ENCODE measurements at places on chromosomes 3 and 15.

GRCh38 chr3:157610876-157611535 lies 107.8 kb upstream of the VEPH1 start:
- no peak for DNase-seq

GRCh38 chr3:5036858-5037257 lies 57.6 kb downstream of the BHLHE40 start:
- DNase-seq, result no peak

DNA sequence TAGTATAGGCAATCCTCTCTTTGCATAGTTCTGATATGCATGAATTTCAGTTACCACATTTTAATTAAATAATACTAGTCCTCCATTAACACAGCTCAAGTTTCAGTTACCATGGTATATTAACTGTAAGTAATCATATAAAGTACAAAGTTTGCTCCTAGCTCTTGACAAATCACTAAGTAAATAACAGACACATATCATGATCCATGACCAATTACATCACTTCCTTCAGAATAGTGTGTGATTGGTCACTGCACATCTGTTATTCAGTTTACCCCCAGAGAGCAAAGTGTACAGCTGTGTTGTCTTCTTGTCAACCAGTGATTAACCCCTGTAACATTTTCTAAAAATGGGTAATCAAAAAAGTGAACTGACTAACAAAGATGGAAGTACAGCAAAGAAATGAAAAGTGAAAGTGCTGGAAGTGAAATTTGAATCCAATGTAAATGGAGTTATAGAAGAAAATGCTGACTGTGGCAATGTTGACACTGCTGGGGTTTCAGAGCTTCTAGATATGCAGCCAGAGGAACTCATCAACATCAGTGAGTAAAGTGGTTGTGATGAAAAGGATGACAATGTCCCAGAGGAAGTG lies 30.2 kb upstream of the LEKR1 start:
- no peak for DNase-seq

DNA sequence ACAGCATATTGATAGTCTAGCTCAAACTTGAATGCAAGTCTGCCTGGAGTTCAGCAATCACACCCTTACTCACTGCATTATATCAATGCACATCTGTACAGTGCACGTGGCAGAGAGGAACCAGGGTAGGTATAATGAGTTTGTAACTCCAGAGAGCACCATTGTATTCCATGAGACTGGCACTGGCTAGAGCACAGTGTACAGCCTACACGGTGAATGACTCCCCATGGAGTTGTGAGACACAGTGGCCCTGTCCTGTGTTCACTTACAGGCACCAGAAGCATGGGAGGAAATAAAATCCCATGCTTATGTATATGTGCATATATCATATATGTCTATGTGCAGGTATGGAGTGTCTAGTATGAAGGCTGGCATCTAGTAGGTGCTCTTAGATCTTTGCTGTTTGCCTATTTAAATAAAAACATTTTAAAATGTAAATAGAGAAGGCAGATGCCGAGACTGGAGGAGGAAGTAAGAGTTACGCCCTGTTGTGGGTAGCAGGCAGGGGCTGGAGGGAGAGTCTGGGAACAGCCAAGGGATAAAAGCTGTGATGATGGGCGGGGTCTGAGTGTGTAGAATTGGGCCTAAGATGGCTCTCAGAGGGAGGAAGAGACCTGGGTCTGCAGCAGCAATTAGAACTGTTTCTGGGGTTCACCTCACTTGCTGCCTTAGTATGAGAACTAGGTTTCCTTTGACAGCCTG lies 360.7 kb upstream of the ICE2 start:
- DNase-seq, result no peak

DNA sequence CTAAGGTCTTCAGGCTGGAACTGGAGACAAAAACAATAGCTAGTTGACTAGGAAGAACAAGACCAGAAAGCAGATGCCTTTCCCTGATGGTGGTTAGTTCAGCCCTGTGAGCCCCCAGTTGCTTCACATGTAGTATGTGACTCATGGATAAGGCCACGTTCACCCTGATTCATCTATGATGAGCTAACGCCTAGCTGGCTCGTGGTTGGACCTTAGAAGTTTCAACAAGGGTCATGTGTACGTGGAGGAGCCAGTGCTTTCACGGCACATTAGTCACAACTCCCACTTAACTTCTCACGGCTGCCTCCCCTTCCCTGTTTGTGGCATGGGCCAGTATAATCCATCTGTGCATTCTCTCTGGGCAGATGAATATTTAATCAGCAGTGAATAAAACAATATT lies 20.6 kb downstream of the COL8A1 start:
- no peak for DNase-seq

GRCh38 chr3:67093305-67093704 lies 95.2 kb downstream of the KBTBD8 start:
- DNase-seq, result no peak

DNA sequence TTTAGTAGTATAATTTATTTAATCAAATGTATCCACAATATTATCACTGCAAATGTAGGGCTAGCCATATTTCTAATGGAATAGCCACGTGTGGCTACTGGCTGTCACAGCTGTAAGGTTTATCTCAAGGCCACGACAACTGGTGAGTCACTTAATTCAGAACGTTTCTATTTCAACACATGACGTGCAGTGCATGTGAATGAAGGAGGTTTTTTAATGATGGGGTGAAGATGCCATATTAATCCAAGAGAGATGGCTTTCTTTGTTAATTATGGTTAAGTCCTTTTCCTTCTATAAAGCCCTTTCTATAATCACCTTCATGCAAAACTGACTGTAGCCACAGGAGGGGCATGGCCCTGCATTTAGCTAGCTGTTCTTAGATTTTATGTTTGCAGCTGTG lies 212.0 kb downstream of the FEZF2 start:
- DNase-seq, result no peak

DNA sequence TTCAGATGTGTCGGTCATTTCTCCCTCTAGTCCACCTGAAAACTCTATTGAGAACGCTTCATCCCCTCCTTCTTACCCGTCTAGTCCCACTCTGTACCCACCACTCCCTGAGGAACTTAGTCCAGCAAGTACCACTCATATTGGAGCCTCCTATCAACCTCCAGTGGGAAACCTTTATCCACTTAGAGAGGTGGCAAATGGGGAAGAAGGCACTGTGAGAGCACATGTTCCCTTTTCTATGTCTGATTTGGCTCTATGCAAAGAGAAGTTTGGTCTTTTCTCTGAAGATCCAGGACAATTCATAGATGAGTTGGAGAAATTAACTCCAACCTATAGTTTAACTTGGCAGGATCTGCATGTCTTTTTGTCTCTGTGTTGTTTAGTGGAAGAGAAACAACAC lies 17.0 kb upstream of the RPN1 start:
- DNase-seq, result no peak

DNA sequence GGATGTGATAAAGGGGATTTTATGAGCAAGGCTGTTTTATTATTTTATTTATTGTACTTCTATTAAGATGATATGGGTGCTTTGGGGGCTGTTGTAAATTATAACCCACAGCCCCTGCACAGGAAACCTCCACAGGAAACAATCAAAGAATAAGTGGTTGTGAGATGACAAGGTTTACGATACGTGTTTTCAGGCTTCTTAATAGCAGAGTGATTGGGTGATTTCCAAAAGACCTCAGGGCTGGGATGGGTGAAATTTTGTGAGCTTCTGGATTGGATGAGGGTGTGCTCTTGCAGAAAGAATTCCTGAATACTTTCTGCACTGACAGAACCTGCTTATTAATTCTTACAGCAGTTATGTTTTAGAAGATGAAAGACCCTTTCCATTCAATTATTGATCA lies 21.4 kb downstream of the CHL1 start:
- no peak for DNase-seq

- DNase-seq, result no peak
Measured at GRCh38 chr3:130979117-130979516, 47.5 kb downstream of the ASTE1 start.

- DNase-seq, result no peak
Measured at GRCh38 chr15:91304786-91305185, 204.7 kb downstream of the SV2B start.

GRCh38 chr15:66670762-66671580 lies 31.1 kb upstream of the SMAD6 start:
- DNase-seq, result no peak

GRCh38 chr15:64925335-64926330 lies 13.9 kb downstream of the ANKDD1A start:
- DNase-seq, result no peak

GRCh38 chr3:5202222-5202621 lies 14.7 kb downstream of the EDEM1 start:
- no peak for DNase-seq

DNA sequence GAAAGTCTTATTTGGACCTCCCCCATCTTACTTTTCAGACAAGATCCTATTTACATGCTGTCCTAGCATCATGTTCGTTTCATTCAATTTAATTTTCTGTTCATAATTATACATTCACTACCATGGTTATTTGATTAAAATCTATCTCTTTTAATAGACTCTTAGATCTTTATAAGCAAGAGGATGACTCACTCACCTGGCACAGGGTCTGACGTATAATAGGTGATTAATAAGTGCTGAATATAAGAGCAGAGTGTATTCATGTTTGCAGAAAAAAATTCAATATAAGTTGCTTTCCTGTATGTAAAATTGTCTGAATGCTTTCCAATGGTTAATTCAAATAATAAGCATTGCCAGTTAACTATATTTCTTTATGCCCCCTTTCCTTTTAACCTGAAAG lies 165.5 kb upstream of the CBLB start:
- DNase-seq, result no peak

GRCh38 chr3:194150252-194150934 lies 14.4 kb downstream of the HES1 start:
- no peak for DNase-seq

DNA sequence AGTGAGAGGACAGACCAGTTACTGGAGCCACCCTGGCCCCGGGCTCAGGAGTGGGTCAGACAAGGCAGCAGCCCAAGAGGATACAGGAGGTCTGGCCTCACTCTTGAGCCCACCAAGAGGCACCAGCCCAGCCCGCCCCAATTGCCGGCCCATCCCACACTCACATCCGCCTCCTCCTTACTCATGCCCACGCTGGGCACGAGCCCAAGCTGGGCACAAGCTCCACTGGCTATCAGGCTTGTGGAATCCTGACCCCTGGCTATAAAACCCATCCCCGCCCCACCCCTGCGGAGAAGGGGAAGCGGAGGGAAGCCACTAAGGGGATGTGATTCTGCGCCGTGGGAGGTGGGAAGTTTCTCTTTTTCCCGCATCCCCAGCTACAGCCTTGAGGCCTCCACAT lies 25.9 kb downstream of the ADCY5 start:
- no peak for DNase-seq

DNA sequence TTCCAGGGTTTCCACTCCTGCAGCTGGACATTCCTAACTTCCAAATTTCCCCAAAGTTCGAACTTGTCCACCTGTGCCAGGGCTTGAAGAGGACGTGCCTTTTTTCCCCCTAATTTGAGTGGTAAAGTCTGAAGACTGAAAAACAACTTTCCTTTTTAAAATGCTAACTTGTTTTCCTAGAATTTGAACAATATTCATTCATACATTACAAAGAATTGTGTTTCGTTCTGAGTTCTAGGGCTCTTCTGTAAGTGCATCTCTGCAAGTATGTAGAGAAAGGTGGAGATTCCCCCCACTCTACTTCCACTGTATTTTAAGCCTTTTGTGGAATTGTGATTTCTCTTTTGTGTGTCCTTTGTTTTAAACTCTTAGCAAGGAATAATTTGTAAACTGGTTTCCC lies 9.4 kb downstream of the DPH3 start:
- no peak for DNase-seq

DNA sequence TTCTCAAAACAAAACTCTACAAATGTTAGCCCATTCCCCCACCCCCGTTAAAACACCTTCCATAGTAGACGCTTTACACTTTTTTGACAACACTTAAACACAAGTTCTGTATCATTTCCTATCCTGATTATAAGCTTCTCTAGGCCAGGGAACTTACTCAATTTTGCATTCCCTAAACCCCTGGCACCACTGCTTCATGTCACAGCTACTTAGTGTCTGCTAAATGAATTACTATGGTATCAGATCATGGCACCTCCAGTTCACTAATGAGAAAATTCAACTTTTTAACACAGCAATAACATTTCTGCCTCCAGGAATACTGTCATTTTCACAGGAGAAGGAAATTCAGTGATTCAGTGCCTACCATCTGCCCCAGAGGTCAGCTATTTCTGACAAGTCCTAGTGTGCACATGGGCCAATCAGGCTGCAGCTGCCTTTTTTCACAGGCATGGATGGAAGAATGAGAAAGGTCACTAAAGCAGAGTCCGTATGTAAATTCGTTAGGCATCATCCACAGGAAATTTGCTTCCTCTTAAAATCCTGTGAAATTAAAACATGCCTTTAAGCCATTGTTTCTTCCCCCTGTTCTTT lies 18.5 kb downstream of the SFMBT1 start:
- DNase-seq, result no peak

DNA sequence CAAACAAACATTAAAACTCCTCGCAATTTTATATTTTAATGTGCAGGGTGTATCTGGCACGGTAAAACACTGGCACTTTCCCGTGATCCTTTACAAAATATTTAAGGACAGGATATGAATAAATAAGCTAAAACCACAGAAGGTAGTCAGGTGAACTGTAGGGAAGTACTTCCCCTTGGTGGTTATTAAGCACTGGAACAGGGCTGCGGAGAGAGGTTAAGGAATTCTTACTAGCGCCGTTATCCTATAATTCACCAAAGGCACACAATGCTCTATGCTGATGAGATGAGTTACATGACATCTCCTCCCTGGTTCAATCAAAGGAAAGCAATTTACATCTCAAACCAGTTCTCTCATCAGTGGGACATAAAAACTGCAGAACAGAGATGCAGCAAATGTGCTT lies 289.8 kb downstream of the ZBTB20 start:
- no peak for DNase-seq

GRCh38 chr15:53811530-53811929 lies 52.1 kb upstream of the WDR72 start:
- peak; percentile 9 for DNase-seq

DNA sequence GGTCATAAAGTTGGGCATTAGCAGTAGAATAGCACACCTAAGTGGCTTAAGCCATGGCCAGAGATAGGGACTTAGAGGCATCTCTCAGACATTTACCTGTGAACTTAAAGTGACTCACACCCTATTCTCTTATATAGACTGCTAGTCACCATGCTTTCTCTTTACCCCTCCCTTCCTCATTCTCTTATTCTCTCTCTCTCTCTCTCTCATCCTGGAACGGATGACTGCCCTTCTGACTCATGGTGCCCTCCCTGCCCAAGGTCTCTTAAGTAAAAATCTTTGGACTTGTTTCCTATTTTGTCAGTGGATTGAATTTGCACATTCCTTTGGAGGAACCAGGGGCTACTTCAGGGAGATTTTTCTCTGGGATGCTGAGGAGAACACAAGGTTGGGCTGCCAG lies 58.8 kb downstream of the NPAP1 start:
- no peak for DNase-seq

GRCh38 chr15:42359985-42360384 lies 684 bp downstream of the CAPN3 start:
- no peak for DNase-seq

DNA sequence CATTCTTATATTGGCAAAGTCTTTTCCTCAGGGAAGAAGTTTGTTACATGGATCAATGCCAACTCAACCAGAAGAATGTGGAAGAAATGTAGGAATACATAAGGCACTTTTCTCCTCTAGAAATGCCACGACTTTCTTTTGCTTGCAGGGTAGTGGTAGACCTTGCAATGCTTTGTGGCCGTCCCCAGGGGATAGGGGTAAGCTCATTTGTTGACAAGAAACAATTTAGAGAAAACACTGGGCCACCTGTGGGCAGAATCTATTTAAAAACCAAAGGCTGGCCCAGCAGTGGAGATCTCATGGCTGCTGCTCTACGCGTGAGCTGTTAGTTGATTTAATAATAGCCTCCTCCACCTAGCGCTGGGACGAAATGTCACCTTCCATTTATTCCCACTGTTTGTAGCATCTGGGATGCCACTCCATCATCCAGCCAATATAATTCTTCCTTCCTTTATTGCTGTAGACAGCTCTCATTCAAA lies 64.6 kb upstream of the PFN2 start:
- DNase-seq, result no peak
